ENCODE measurements at places on chromosomes 13 and 19. TPM values are rescaled to one million over a fixed set of nuclear protein-coding genes. Genes with fewer than 3 reads are reported as not detected.

RXFP2 gene
- not detected for total RNA-seq

PNMA8A gene
- total RNA-seq = not detected

MISP gene
- not detected for total RNA-seq

DNA sequence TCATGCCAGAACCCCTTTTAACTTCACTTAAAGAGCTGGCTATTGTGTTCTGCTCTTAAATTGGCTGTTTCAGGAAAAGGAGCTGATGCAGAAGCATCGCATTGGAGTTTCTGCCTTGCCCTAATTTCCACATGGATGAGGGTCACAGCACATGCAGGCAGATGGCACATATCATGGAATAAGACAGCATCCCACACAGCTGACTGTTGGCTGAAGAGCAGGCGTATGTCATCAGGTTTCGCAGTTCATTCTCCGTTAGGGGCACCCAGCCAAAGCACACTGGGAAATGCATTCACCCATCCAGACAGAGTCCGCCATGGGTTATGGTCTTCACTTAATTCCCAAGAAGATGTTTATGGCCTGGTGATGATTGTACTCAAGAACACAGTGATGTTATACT, 572.5 kb downstream of the LIG4 start:
- H3K27ac ChIP-seq = no peak overlapping the region
- H3K27me3 ChIP-seq = no peaks in the 10 kb centered on the region
- H3K36me3 ChIP-seq = no peaks in the 10 kb centered on the region
- H3K4me3 ChIP-seq = no peak overlapping the region
- DNase-seq = no peak

- H3K36me3 ChIP-seq = no peaks in the 10 kb centered on the region
- H3K4me1 ChIP-seq = peaks cover 11% of the 10 kb centered on the region
- no peak overlapping the region for H3K4me3 ChIP-seq
- no peak for DNase-seq
Observed at GRCh38 chr19:49362929-49363267, 682 bp upstream of the TEAD2 start.

DNA sequence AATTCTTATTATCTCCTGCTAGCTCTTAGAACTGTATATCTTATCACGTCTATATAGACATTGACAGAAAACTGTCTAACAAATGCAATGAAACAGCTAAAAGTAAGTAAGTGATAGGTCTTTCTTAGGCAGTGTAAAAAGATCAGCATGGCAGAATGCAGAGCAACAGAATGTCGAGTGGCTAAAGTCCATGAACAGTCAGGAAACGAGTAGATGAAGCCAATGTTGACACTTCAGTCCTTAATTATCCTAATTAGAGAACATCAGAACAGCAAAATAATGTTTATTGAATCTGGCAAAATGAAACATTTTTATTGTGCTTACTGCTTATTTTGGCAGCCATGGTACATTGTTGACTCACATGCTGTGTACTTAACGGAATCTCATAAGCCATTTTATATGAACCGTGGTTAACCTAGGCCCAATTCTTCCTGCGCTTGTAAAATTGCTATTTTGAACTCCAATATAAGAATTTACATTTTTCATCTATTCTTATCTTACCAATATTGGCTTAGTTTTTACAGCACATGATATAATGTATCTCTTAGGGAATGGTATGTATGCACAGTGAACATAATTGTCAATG, 748.1 kb downstream of the DACH1 start:
- H3K4me3 ChIP-seq = no peak overlapping the region
- no peaks in the 10 kb centered on the region for H3K4me1 ChIP-seq
- H3K36me3 ChIP-seq = no peaks in the 10 kb centered on the region

GRCh38 chr13:99741960-99742359, 229.6 kb downstream of the ZIC5 start:
- no peak overlapping the region for H3K27ac ChIP-seq
- DNase-seq = no peak
- H3K4me1 ChIP-seq = peaks cover 4% of the 10 kb centered on the region
- H3K27me3 ChIP-seq = no peaks in the 10 kb centered on the region

DNA sequence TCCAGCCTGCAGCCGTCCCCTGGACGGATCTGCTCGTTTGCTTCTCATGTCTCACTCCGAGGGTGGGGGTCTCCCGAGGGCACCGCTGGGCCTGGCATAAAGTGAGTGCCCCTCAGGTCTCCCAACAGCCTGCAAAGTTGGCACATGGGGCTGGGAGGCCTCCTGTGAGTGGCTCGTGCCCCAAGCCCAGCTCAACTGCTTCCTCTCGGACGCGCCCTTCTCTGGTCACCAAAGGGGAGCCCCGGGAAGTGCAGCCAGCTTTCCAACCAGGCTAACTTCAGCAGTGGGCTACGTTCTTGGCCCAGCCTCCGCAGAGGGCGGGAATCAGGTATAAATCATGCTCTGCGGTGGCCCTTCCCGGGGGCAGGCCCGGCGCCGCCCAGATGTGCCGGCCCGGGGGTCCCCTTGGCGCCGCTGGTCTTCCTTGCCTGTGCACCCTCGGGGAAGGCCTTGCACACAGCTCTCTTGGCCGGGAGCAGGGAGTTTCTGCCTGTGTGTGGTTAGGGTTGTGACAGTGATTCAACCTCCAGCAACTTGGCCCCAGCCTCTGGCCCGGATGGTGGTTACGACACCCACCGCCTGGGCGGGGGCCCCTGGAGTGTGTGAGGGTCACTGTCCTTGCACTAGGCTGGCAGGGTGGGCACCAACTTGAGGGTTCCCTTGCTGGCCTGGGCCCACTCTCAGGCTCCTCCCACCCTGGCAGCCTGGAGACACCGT, 20.7 kb downstream of the CEBPG start:
- no peak for DNase-seq
- no peak overlapping the region for H3K4me3 ChIP-seq
- no peaks in the 10 kb centered on the region for H3K36me3 ChIP-seq
- H3K27me3 ChIP-seq = no peaks in the 10 kb centered on the region
- no peak overlapping the region for H3K27ac ChIP-seq
